Activated naive CD8-positive, alpha-beta T cell treated with anti-CD3 and anti-CD28 coated beads for 36 hours (primary cell): ENCODE measurements at places on chromosomes 5 and 9. TPM values are rescaled to one million over a fixed set of nuclear protein-coding genes. Genes with fewer than 3 reads are reported as not detected.

GRCh38 chr9:97958812-97959511 lies 21.0 kb upstream of the HEMGN start:
- H3K27ac ChIP-seq = no peak overlapping the region
- no peak overlapping the region for H3K4me3 ChIP-seq
- H3K36me3 ChIP-seq = no peaks in the 10 kb centered on the region
- no peaks in the 10 kb centered on the region for H3K27me3 ChIP-seq

DNA sequence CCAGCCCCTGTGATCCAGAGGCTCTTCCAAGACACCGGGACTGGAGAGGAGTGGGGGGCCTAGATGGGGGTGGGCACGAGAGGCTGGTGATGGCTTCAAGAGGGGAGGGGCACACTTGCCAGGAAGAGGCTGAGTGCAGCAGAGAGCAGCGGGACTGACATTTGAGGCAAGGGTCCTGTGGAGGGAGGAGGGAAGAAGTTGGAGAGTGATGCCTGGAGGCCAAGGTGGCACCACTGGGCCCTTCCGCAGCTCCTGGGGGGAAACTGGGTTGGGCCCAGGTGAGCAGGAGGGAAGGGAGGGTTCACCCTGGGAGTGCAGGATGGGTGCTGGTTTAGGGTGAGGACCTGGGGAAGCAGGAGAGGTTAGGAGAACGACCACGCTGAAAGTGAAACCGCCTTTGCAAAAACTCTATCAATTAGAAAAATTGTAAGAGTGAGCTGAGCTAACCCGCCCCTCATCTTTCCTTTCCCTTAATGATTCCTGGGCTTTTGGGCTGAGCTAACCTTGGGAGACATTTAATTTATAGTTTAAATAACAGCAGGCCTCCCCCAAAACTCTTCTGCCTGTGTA lies 26.2 kb downstream of the ABO start:
- no peak overlapping the region for H3K4me3 ChIP-seq
- no peaks in the 10 kb centered on the region for H3K27me3 ChIP-seq
- H3K36me3 ChIP-seq = no peaks in the 10 kb centered on the region
- DNase-seq = no peak

- no peak for DNase-seq
- peaks cover 15% of the 10 kb centered on the region for H3K27me3 ChIP-seq
- H3K27ac ChIP-seq = no peak overlapping the region
- no peaks in the 10 kb centered on the region for H3K4me1 ChIP-seq
Observed at GRCh38 chr5:108581026-108581425, 166.7 kb upstream of the FER start.

DNA sequence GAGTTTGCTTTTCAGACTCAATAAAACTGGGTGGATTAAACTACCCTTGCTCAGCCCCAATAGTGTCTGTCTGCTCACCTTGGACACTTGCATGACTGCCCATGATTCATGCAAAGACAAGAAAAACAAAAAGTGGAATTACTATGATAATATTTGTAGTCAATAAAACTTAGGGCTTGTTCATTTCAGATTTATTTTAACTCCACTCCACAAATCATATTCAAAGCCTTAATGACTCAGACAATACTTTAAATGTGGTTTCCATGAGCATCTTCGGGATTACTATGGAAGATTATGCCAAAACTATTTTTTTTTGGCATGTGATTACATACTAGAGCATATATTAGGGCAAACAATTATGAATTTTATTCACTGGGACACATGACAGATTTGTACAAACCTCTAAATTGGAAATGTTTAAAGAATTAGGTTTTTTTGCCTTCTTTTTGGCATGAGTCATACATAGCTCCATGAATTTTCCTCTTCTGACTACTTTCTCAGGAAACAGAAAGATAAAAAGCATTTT lies 468.9 kb downstream of the ACTL7B start:
- no peaks in the 10 kb centered on the region for H3K36me3 ChIP-seq
- no peak overlapping the region for H3K4me3 ChIP-seq
- H3K27me3 ChIP-seq = no peaks in the 10 kb centered on the region
- no peak overlapping the region for H3K27ac ChIP-seq
- no peaks in the 10 kb centered on the region for H3K4me1 ChIP-seq

The MAMDC2 gene
- not detected for total RNA-seq

GRCh38 chr9:134867917-134868750 lies 12.5 kb upstream of the FCN2 start:
- no peak overlapping the region for H3K4me3 ChIP-seq
- no peaks in the 10 kb centered on the region for H3K36me3 ChIP-seq
- DNase-seq = no peak
- no peak overlapping the region for H3K27ac ChIP-seq

DNA sequence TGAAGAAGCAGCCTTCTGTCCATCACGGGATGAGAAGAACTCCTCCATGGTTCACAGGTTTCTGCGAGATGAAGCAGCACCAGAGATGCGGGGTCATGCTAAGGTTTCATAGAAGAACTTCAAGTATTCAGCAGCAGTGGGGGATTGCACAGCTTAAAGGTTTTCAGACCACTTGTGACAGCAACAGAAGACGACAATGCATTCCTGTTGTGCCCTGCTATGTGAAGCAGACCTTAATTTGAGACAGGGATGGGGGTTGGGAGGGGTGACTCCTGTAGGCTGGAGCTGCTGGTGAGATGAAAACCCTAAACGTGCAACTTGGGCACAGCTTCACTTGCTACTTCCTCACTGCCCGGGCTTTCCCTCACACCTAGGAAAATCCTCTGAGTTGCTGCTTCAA lies 256.0 kb downstream of the SLIT3 start:
- H3K4me1 ChIP-seq = no peaks in the 10 kb centered on the region
- peaks cover under 1% of the 10 kb centered on the region for H3K27me3 ChIP-seq
- H3K4me3 ChIP-seq = no peak overlapping the region

DNA sequence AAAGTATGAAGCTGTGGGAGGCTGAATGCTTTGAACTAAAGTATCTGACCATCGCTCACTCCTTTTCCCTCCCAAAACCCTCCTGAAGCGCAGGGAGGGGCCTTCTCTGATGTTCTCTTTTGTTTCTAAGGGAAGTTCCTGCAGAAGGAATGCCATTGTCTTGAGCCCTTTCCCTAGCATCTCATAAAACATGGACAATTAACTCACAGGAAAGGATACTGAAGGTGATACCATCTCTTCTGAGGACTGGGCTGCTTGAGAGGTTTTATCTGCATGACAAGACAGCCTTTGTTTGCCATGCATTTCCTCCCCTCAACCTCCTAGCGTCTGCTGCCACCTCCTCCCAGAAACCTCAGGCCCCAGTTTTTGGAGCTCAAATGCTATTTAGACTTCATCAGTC lies 4.3 kb upstream of the RMND5B start:
- H3K4me3 ChIP-seq = no peak overlapping the region
- peaks cover 21% of the 10 kb centered on the region for H3K4me1 ChIP-seq
- H3K27me3 ChIP-seq = no peaks in the 10 kb centered on the region
- no peak for DNase-seq

DNA sequence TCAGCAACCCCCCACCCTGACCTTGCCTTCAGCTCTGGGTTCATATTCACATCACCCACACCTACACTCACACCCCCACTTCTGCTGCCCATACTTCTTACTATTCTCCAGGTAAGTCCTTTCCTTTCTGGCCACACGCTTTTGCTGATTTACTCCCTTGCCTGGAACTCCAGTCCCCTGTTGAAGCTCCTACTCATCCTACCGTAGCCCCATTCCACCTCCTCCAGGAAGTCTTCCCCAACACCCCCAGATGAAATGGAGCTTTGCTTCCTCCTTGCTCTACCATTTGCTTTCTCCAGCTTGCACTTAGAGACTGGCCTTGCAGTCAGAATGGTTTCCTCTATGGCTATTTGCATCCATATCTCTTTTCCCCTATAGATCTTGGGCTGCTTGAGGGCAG lies 182.3 kb downstream of the MELK start:
- no peaks in the 10 kb centered on the region for H3K4me1 ChIP-seq
- H3K36me3 ChIP-seq = no peaks in the 10 kb centered on the region
- H3K27ac ChIP-seq = no peak overlapping the region
- no peak overlapping the region for H3K4me3 ChIP-seq

- H3K36me3 ChIP-seq = no peaks in the 10 kb centered on the region
- H3K27ac ChIP-seq = no peak overlapping the region
- no peak for DNase-seq
- H3K4me1 ChIP-seq = peaks cover 6% of the 10 kb centered on the region
Observed at GRCh38 chr5:14356305-14356704, 213.2 kb downstream of the TRIO start.

DNA sequence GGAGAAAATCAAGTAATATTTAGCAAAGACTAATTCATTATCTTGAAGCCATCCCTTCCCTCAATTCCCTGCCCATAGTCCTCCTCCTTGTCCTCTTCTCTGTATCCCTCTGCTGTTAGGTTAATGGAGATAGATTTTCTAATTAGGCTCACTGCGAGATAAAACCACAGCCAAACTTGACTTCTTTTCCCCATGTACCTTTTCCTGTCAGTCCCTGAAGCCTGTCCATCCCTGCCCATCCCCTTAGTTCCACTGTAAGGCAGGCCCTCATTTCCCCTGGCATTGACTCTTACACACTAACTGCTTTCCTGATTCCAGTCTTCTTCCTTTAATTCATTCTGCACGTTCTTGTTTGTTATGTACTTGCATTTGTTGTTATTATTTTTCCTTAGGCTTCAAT lies 1.2 kb downstream of the TLR4 start:
- peaks cover 10% of the 10 kb centered on the region for H3K27me3 ChIP-seq
- DNase-seq = no peak
- H3K4me3 ChIP-seq = no peak overlapping the region
- no peaks in the 10 kb centered on the region for H3K36me3 ChIP-seq

DNA sequence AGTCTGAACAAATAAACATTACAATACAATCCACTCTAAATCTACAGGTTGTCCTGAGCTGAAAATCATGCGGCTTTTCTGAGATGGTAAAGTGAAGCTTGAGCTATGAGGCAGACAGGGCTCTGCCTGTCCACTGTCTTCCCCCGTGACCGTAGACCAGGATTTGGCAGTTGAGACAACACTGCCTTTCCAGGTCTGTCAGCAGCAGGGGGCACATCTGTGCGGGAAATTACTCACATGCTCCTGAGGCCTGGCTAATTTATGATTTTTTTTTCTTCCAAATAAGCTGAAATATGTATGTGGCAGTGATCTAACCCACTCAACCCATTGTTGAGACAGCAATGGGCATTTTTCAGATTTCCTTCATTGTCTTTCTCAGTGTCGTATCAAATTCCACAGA lies 307.9 kb downstream of the FBXL7 start:
- no peak overlapping the region for H3K27ac ChIP-seq
- no peaks in the 10 kb centered on the region for H3K36me3 ChIP-seq
- DNase-seq = no peak
